NCI-H345 (cell line): ENCODE measurements at places on chromosomes 3 and 15.

DNA sequence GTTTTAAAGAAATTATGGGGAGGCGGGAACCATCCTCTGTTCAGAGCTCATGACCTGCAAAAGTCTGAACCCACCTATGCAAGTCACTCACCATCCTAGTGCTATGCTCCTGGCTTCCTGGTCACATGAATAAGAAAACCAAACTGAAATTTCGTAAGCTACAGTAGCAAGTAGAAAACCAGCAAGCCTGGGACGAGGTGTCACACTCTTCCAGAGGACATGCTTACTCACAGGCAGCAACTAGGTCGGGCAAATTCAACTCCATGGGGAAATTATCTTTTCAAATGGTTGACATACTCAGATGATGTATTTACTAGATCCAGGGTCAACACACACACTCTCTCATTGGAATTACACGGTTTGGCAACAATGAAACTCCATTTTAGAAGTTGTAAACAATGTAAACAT lies 31.3 kb downstream of the LDHAL6B start:
- DNase-seq = no peak

GRCh38 chr15:65953622-65954021 lies 84.3 kb downstream of the RAB11A start:
- no peak for DNase-seq

- DNase-seq = no peak
Observed at GRCh38 chr3:58013973-58014649, 5.9 kb downstream of the FLNB start.

DNA sequence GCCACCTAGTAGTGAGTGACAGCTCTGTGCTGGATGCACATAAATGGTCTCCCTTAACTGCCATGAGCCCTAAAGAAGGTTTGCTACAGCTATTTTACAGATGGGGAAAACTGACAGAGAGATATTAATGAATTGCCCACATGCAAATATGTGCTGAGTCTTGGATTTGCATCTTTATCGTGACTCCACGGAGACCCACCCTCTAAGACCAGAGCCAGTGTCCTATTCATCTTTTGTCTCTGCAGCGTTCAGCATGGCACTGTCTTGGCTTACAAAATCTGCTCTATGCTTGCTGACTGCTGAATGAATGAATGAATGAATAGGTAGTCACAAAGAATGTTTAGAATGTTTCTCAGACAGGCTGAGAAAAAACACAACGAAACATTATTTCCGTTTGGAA lies 48.3 kb downstream of the BTD start:
- no peak for DNase-seq

DNA sequence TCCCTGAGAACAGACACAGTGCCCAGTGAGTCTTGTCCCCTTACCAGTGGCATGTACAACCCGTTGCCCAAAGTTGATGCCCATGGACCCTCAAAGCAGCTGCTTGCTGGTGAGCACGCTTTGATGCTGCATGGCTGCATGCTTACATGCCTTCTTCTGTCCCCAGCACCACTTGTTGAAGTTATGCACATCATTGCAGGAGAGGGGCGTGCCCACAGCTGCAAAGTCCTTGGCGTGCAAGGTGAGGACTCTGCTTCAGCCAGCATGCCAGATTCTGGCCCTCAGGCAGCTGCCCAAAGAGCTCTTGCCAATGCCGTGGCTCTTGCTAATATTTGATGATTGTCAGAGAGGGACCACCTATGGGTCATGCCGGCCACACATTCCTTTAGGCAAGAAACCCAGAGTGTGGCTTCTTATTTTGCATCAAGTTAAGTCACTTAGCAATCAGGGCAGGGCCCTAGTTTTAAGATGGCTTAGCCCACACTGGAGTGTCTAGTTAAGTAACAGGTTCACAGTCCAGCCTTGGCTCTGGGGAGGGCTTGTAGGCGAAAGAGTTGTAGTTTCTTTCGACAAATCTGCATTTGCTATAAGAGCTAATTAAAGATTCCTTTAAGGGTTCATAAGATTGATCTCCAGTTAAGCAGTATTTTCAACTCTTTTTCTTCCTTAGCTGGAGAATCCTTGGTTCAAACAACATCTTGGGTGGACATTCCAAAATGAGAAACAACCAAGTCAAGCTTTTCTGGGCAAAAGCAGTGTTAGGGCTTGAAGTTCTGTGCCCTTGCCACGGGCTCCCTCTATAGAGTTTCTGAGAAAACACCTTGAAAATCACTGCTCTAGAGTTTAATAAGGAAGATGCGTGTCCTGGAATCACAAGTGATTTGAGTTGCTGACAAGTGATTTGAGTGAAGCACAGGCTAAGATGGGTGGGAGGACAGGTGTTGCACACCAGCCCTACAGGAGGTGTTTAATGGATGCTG lies 128.6 kb downstream of the SLCO3A1 start:
- DNase-seq = no peak

DNA sequence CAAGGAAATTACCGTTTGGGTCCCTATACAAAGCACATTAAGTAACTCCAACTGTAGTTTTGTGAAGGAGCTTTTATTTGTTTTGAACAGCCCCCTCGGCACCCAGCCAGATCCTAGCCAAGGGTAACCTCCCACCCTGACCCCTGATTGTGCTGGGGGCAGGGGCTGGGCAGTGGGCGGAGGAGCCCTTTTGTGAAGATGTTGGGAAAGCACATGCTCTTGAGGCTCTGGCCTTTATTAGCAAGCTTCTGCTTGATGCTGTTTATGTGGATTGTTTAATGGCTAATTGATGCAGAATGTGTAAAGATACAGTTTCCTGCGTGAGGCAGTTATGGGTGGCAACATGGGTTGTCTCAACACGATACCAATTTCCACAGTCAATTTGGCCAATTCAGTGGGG lies 136.5 kb downstream of the MAP2K5 start:
- DNase-seq = no peak

- DNase-seq = no peak
Observed at GRCh38 chr3:21393683-21394311, 357.2 kb downstream of the ZNF385D start.

DNA sequence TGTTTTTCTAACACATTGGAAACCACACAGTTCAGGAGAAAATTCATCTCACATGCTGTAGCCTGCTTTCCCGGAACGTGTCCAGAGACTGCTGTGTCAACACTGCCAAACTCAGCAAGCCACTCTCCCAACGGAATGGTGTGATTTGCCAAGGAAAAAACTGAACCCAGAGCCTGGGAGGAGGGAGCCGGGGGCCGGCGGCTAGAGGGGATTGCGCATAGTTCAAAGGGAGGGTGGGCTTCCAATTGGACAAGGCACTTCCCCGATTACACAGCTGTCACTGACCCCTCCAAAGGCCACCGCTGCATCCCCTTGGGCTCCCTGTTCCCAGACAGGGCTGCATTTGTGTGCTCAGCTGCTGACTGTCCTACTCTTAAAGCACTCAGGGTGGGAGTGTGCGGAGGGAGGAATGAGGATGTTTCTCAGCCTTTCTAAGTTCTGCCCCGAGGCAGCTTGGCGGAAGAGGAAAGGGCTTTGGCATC lies 256.2 kb downstream of the ZNF621 start:
- DNase-seq = peak; percentile 34

DNA sequence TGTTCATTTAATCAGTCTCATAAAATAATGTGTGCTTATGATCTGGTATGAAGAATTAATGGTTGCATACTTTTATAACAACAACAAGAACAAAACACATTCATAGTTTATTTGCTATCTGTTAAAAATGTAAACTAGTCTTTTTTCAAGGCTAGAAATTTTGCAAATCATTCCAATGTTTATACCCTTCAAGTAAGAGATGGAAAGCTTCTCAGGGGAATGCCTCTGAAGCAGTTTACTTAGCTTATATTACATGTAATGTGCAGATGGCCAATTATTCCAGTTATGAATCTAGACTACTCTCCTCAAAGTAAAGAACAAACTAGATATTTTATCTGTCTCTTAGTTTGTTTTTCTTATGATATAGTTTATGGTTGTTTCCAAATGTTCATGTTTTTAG lies 575.4 kb downstream of the NAALADL2 start:
- no peak for DNase-seq

DNA sequence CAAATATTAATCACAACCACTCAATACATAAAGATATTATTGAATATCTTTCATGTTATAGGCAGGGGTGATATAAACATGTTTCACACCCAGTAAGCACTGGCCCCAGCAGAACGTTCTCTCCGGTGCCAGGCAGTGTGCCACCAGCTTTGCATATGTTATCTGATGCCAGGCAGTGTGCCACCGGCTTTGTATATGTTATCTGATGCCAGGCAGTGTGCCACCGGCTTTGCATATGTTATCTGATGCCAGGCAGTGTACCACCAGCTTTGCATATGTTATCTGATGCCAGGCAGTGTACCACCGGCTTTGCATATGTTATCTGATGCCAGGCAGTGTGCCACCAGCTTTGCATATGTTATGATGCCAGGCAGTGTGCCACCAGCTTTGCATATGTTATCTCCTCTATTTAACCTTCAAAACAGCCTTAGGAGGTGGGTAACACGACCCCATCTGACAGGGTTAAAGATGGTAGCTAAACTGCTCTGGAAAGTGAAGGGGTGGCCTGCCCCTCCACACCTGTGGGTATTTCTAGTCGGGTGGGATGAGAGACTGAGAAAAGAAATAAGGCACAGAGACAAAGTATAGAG lies 6.9 kb downstream of the MUC20 start:
- no peak for DNase-seq

DNA sequence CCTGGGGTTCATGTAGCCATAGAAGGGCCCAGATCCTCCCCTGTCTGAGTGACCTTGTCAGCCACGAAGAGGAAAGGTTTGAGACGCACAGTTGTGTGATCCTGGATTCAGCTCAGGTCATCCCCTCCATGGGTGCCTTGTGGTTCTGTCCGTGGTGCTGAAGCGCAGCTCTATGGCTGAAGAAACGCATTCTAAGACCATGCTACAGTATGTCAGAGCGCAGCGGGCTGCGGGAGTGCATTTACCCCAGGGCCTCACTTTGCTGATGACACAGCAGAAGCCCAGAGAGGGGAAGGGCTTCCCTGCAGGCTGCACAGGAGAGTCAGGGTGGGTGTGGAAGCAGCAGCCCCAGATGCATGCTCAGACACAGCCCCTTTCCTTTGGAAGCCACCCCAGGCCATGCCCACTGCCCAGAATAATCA lies 68.8 kb upstream of the IQSEC1 start:
- DNase-seq = no peak

DNA sequence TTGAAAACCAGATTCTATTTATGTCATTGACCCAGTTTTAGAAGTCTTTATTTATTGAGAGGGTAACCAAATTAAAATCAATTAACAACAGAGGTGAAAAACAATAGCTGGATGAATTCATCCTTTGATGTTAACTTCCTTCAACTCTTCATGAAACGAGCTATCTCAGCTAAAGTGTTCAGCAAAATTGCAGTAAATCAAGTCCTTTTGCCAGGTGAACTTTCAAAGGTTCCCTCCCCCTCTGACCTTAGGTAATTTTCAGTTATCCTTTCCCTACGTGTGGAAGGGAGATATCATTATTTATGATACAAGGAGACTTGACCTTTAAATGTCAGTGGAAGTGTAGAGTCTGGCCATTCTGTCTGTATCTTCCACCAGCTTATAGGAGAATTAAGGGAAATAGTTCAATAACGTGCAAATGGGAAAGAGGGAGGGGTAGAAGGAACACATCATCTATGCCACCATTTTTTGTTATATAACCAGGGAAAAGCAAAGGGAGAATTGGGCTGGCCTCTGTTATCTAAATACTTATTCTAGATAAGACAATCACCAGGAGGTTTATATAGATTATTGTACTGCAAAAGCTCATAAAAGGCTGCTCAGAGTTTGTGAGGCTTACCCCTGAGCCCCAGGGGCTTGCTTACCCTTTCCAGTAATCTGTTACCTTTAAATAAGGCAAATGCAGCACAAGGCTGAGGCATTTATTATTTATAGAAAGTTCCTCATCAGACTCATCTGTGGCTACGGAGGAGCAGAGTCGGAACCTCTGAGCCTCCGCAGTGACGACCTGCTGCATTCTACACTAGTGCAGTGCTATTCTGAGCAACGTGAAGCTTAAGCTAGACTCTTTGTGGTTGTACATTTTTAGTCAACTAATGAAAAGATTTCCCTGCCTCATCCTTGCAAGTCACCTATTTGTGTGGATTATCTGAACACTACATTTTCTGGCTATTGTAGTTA lies 97.7 kb upstream of the ZBED2 start:
- no peak for DNase-seq

DNA sequence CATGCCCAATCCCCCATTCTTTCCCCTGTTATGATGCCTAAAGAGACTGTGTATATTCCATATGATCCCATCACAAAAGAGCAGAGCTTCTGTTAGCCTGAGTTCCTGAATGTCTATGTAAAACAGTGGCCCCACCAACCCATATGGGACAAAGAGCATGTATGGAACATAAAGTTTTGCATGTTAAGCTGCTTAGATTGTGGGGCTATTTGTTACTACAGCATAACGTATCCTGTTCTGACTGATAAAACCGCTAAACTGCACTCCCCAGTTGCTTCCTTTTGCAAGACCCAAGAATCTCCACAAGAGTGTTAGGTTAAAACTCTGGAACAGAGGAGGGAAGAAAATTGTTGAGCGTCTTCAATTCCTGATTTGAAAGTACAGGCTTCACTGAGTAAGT lies 154.8 kb downstream of the ALDH1A2 start:
- DNase-seq = no peak

DNA sequence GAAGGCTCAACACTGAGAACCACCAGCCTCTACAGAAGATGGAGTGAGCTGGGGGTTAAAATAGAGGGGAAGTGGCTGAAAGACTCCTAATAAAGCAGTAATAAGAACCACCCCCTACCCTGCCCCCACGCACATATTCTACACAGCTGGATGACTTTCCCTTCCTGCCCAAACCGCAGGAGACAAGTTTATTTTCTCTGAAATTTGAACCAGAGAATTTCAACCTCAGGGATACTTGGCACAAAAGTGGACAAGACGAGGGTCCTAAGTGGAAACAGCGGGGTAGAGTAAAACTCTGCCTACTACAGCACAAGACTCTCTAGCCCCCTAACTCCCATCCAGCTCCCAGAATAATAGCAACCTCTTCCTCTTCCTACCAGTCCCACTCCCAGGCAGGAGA lies 28.4 kb downstream of the USF3 start:
- no peak for DNase-seq

DNA sequence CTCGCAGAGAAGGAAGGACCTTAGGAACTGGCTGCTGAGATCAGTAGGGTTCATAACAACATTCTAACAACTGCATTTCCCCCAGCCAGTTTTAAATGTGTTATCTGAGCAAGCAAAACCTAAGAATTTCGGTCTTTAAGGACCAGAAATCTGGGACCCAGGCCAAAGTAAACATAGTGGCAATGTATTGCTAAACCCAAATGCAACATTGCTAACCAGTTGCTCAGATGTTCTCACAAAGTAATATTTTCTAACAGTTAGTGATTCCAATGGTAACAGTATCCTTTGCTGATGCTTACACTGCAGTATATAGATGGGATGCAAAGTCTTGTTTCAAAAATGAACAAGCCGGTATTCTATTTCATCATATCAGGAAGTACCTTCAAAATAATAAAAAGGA lies 254.3 kb downstream of the RYR3 start:
- DNase-seq = peak; percentile 21

GRCh38 chr15:61871926-61872522 lies 188.2 kb downstream of the VPS13C start:
- DNase-seq = peak; percentile 4

GRCh38 chr15:38868326-38869114 lies 303.9 kb upstream of the RASGRP1 start:
- DNase-seq = no peak

- DNase-seq = no peak
Observed at GRCh38 chr15:75523011-75523410, 56.1 kb downstream of the PTPN9 start.

GRCh38 chr3:60514085-60514649 lies 737.1 kb downstream of the FHIT start:
- DNase-seq = no peak
